Cerebellar nuclear complex (tissue), 1 donor: ENCODE measurements at places on chromosomes 3 and 15.

GRCh38 chr3:189516039-189516438 lies 115.2 kb upstream of the TP63 start:
- no peak for DNase-seq

- DNase-seq: no peak
Observed at GRCh38 chr3:194875581-194876402, 190.1 kb downstream of the FAM43A start.

- DNase-seq: no peak
Observed at GRCh38 chr3:162863579-162863978, 1367.0 kb downstream of the OTOL1 start.

GRCh38 chr15:80673561-80674244 lies 21.4 kb upstream of the ABHD17C start:
- no peak for DNase-seq

DNA sequence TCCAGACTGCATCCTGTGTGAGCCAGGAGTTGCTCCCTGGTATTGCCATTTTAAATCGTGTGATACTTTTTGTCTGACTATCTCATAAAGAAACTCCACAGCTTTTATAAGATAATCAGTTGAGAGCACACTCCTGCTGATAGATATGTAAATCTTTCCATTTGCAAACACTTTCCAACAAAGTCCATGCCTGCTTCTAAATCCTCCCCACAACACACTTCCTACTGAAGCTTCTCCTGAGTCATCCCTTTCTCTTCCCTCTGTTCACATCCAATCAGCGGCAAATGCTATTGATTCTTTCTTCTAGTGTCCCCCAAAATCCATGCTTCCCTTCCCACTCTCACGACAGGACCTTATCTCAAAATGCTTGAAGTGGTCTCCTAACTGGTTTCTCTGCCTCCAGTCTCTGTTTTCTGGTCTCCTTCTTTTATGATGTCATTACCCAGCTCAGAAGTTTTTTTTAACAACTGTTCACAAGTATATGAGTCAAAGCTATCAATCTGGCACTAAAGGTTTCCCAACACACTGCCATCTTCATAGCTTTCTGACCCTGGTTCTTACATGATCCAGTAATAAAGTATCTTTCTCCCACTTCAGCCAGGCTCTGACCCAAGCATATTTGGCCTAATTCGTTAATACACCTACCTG lies 4.5 kb upstream of the WWTR1 start:
- no peak for DNase-seq

- DNase-seq: no peak
Observed at GRCh38 chr15:49045751-49046219, 461 bp downstream of the SECISBP2L start.

DNA sequence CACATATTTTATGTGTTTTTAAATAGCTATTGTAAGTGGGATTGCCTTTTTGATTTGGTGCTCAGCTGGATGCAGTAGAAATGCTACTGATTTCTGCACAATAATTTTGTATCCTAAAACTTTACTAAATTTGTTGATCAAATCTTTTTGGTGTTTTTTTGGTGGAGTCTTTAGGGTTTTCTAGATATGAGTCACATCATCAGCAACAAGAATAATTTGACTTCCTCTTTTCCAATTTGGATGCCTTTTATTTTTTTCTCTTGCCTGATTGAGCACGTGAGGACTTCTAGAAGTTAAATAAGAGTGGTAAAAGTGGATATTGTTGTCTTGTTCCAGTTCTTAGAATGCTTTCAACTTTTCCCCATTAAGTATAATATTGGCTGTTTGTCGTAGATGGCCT lies 51.3 kb downstream of the TLNRD1 start:
- no peak for DNase-seq

GRCh38 chr3:5441401-5441800 lies 253.9 kb downstream of the EDEM1 start:
- DNase-seq: no peak

DNA sequence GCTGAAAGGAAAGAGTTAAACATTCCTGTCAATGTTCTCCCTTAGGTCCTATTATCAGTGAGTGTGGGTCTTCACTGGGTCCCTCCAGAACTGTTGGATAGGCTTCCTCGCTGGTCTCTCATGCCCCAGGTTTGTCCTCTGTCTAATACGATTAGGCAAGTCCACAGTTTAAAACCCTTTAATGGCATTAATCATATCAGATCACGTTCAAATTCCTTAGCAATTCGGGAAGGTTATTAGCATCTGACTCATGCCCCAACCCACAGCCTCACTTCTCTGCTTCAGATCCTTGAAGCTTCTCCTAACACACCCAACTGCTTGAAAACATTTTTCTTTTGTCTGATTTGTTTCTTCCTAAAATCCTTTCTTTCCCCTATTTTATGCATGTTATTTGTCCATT lies 224.3 kb upstream of the ATP10A start:
- DNase-seq: no peak

DNA sequence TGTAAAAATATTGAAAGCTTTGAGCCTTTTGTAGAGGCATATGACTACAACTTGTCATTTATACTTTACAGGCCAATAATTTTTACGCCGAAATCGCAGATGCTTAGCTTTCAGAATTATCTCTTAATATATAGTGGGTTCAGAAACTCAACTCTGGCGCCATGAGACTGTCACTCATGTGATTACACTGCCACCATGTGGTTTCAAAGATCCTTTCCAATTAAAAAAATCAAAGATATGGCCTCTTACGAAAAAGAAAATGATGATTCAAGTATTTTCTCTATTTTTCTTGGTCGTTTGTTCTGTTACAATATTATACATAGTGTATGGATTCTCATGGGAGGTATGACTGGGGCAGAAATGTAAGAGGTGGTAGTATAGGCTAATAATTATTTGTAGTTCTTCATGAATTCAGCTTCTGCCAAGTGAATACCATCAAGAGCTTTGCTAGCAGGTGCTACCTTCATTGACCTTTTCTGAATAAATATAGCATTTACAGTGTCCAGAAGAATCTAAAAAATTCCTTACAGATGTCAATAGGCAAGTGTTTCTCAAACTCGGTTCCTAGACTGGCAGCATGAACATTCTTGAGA lies 751.7 kb upstream of the GOLIM4 start:
- DNase-seq: no peak

- DNase-seq: no peak
Observed at GRCh38 chr15:52039925-52040781, 21.1 kb downstream of the MAPK6 start.

DNA sequence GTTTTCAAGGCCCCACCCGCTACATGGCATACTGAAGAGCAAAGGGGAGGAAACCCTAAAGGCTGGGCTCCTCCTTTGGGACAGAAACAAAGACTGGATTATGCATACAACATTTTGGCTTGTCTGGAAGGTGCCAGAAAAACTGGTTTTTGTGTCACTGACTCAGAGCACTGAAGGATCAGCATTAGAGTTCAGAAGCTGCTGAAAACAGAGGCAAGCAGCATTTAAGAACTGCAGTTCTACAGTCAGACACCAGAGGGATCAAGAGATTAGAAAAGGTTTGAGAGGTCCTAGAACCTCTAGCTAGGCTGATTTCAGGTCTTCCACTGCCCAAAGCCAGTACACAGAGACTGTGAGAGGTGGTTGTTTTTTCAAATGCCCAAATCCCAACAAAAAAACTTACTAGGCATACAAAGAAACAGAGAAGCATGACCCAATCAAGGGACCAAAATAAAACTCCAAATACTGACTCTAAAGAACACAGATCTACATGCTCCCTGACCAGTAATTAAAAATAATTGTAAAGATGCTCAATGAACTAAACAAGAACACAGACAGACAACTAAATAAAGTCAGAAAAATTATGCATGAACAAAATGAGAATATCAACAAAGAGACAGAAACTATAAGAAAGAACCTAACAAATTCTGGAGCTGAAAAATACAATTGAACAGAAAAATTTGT lies 91.2 kb downstream of the SENP2 start:
- DNase-seq: peak; percentile 23

DNA sequence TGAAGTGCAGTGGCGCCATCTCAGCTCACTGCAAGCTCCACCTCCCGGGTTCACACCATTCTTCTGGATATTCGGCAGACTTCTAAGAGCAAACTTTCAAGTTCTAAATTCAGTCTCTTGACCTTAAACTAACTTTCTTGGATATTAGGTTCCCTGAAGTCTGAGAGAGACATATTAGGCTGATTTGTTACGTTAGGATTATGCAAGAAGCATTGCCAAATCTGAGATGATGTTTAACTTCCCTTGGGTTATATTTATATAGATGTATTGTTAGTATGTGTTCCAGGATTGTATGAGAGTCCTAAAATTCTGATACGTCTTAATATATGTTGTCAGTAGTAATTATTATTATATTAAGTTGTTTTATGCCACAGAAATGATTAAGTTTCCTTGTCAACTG lies 80.1 kb downstream of the SLC6A1 start:
- no peak for DNase-seq

DNA sequence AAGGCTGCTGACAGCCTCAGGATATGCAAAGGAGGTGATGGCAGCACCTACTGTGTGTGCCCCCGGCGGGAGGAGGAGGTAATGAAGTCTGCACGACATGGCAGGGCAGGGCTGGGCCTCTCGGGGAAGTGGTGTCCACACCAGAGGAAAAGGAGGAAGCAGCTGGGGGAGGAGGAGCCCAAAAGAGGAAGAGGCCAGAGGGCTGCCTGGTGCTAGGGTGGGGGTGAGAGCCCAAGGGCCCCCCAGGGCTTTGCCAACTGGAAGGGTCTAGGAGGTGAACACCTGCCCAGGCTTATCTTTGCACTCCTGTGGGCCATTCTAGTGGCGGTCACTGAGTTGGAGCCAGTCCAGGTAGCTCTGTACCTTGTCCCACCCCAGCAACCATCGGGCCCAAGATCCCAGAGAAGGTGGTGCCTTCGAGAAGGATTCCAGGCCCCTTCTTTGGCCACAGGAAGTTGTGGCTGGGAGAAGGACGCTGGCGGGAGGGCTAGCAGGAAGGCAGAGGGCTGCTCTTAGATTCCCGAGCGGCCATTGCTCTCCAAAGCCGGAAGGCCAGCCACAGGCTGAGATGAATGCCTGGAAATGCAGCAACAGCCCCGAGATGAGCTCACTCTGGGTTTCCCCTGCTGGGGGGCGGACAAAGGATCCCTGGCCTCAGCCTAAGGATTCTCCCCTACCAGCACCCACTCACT lies 7.0 kb downstream of the GNAI2 start:
- no peak for DNase-seq

- DNase-seq: no peak
Observed at GRCh38 chr3:172199850-172200369, 160.5 kb downstream of the FNDC3B start.

DNA sequence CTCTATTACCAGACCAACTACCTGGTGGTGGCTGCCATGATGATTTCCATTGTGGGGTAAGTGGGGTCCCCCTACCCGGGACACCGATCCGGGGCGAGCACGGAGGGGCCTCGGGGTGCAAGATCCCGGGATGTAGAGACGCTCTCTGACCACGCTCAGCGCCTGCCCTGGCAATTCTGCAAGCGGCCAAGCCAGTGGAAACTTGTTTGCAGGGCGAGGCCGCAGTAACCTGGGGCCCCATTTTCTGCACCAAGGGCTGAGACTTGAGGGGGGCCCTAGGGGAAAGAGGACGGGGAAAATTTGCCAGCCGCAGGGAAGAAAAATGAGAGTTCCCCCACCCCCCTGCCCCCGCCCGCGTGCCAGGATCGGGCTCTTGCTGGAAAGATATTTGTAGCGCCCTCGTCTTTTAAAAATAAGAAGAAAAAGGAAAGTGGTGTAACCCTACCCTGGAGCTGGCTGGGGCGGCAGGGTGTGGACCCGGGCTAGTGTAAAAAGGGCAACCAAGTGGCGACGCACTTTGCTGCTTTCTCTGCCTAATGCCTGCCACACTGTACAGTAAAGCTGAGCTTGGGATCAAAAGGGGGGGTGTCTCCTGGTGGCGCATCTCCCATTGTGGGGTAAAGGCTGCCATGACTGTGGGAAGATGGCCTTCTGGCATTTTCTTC lies 563 bp downstream of the ARL6IP5 start:
- no peak for DNase-seq

GRCh38 chr3:11047500-11047899 lies 55.0 kb downstream of the SLC6A1 start:
- DNase-seq: no peak

- DNase-seq: no peak
Observed at GRCh38 chr15:65981837-65982626, 112.7 kb downstream of the RAB11A start.

GRCh38 chr15:82833362-82833682 lies 23.9 kb downstream of the WHAMM start:
- no peak for DNase-seq

DNA sequence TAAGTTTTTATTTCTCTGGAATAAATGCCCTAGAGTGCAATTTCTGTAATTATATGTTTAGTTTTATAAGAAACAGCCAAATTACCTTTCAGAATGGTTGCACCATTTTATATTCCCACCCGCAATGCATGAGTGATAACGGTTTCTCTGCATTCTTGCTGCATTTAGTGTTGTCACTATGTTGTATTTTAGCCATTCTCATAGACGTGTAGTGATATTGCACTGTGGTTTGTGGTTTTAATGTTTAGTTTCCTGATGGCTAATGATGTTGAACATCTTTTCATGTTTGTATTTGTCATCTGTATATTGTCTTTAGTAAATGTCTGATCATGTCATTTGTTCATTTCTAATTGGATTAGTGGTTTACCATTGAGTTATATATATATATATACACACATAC lies 73.0 kb upstream of the GOLIM4 start:
- DNase-seq: no peak

- no peak for DNase-seq
Observed at GRCh38 chr15:97968380-97968779, 7.9 kb downstream of the ARRDC4 start.

DNA sequence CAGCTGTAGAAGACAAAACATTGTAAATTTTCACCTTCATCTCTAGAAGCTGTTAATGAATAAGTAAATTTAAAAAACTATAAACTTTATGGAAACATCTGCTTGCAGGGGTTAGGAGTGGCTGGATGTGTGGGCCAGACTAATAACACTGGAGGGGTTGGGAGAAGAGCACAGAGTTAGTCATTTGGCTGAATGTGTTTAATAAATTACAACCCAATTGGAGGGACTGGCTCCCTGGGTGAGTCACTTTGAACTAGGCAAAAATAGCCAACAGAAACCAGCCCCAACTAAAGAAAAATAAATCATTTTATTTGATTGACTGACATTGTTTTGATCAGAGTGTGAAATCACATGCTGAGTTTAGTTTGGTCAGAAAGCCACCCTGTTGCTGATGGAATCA lies 21.8 kb downstream of the DGKG start:
- no peak for DNase-seq

- no peak for DNase-seq
Observed at GRCh38 chr15:57572468-57572867, 19.2 kb upstream of the MYZAP start.

DNA sequence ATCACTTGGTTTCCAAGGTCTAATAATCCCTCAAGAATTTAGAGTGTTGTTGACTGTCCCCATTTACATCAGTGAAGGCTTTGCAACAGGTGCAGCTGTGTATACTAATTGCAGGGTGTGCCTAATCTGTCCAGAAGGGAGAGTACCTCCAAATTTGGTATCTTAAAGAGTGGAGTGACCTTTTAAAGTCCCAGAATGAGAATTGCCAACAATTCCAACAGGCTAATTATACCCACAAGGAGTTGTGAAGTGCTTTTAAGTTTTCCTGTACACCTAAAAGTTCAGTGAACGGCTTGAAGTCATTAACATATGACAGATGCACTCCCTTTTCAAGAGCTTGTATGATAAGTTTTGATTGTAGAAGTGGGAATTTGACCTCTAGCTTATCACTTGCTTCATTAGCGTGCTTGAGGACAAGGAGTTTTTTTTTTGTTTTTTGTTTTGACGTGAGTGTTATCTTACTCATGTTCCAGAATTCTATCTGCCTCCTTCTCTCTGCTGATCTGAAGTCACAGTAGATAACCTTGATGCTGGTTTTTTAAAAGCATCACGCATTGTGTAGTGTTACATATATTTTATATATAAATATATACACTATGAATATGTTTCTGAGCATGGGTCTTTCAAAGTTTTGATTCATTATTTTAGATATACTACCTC lies 26.3 kb downstream of the CDIN1 start:
- DNase-seq: no peak
